NT2/D1 (cell line): ENCODE measurements at places on chromosomes 6 and 20.

DNA sequence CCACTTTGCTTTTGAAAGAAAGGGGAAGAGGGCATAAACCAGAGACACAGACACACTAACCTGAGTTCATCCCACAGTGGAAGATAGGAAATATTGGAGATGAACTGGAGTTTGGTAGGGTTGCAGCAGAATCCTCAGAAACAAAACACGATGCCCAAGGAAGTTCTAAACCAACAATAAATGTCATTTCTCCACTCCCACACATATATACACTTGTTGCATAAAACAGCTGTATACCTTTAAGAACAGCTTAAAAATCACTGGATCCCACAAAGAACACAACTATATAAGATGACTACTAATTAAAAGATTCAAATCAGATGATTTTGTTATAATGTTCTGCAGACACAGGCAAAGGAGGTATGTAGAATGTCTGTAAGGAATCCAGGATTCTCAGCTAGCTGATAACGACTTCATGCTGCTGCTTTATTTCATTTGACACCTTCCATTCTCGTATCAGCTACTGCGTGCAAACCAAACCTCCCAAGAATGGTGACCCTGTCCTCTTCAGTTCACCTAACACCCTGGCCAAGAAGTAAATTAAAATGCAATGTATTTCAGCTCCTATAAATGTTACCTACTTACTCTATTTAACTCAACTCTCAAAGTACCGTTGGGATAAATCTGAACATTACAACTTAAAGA, 14.3 kb downstream of the KIF13A start:
- DNase-seq, result no peak

DNA sequence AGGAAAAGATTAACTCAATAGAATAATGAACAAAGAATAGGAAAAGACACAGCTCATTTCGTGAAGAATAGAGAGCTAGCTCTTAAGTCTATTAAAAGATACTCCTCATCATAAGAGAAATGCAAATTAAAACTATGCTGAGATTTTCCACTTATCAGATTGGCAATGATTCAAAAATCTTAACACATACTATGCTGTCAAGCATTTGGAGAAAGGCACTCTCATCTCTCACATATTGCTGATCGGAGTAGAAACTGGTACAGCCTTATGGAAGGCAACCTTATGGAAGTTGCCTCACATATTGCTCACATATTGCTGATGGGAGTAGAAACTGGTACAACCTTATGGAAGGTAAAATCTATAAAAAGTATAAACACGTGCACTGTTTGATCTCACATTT, 21.4 kb upstream of the PLAGL1 start:
- no peak for DNase-seq

DNA sequence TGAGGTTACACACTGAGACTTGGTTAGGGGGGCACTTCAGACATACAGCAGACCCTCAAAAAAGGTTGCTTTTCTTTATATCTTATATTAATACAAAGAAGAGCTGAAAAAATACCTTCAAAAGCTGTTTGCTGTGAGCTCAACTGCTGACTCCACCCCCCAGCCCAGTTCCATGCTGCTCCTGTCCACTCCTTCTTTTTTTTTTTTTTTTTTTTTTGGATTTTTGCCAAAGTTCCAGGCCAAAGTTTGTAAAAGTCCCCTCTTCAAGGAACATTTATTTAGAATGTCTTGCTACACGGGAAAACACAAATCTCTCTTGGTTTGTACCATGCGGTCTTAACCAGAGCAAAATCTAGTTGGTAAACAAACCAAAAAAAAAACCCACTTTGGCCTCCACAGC, 85.3 kb upstream of the AKAP12 start:
- no peak for DNase-seq

DNA sequence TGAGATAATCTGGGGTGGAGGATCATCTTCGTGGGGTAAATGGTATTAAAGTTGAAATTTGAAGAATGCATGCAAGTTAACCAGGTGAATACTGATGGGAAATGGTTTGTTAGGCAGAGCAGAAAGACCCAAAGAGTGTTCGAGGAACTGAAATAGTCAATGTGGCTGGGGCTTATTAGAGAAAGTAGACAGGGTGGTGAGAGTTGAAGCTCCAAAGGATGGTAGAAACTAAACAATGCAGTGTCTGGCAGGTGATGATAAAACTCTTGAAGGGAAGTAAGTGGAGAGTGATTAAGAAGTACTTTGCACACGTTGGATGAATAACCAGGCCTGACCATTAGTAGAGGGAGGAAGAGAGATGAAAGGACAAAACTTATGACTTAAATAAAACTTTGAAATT, 39.8 kb upstream of the CENPW start:
- no peak for DNase-seq

- no peak for DNase-seq
Measured at GRCh38 chr6:145483191-145483996, 251.9 kb downstream of the EPM2A start.

GRCh38 chr6:73248192-73248903, 14.6 kb downstream of the KHDC1 start:
- no peak for DNase-seq

DNA sequence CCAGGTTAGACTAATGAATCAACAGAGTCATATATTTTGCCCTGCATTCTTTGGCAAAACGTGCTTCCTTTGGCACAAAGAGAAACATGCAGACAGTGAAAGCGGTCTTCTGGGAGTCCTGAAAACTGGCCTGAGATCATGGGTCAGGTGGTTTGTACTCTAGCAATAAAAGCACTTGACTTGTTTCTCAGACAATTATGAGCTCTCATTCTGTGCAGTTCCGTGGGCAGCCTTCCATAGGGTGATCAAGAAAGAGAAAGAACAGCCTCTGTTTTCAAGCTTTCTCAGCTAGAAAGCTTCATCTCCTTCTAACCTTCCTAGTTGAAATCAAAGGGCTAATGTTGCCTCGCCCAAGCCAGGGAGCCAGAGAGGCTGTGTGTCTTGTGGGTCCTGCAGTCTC, 62.7 kb upstream of the ISM1 start:
- DNase-seq, result no peak

- no peak for DNase-seq
Measured at GRCh38 chr6:118667988-118668387, 16.6 kb upstream of the CEP85L start.

GRCh38 chr6:118263921-118264486, 284.1 kb upstream of the PLN start:
- peak; percentile 28 for DNase-seq

GRCh38 chr6:105015482-105015881, 58.6 kb downstream of the LIN28B start:
- no peak for DNase-seq

- DNase-seq, result no peak
Measured at GRCh38 chr6:73858376-73858775, 162.4 kb downstream of the CD109 start.

DNA sequence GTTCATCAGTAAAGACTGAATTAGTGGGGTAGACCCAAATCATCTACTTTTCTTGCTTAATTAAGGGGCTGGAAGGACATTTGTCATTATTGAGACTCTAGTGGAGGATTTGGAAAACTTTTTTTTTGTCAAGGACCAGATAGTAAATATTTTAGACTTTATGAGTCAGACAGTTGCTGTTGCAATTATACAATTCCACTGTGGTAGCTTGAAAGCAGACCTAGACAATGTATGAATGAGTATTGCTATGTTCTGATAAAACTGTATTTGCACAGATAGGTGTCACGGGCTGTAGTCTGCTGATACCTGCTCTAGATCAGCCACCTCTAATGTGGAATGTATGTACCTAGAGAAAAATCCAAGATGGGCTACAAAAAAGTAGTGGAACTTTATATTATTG, 175.0 kb downstream of the CARMIL1 start:
- no peak for DNase-seq

- DNase-seq, result no peak
Measured at GRCh38 chr20:2578475-2579192, 42.3 kb downstream of the TMC2 start.

DNA sequence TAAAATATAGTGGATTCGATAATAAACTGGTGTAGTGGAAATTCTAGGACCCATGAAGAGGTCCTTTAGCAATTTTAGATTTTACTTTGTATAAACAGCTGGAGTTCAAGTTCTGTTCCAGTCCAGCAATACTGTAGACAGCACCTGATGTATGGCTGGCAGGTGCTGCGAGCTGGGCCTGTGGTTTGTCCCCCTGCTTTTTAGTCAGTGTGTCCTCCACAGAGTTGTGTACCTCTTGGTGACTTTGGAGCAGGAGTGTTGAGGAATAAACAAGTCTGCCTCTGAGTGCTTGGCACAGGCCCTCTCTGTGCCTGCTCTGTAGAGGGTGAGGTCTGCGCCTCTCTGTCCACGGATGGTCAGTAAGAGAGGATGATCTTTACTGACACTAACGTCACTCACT, 13.8 kb downstream of the STX16 start:
- no peak for DNase-seq

GRCh38 chr6:56160489-56160888, 86.9 kb downstream of the COL21A1 start:
- DNase-seq, result no peak

GRCh38 chr6:159470397-159470796, 222.6 kb downstream of the SOD2 start:
- no peak for DNase-seq

GRCh38 chr6:163708466-163708865, 293.9 kb downstream of the QKI start:
- DNase-seq, result no peak

GRCh38 chr6:137623293-137623692, 129.1 kb upstream of the OLIG3 start:
- DNase-seq, result no peak

GRCh38 chr6:150201772-150202329, 59.0 kb downstream of the PPP1R14C start:
- no peak for DNase-seq

DNA sequence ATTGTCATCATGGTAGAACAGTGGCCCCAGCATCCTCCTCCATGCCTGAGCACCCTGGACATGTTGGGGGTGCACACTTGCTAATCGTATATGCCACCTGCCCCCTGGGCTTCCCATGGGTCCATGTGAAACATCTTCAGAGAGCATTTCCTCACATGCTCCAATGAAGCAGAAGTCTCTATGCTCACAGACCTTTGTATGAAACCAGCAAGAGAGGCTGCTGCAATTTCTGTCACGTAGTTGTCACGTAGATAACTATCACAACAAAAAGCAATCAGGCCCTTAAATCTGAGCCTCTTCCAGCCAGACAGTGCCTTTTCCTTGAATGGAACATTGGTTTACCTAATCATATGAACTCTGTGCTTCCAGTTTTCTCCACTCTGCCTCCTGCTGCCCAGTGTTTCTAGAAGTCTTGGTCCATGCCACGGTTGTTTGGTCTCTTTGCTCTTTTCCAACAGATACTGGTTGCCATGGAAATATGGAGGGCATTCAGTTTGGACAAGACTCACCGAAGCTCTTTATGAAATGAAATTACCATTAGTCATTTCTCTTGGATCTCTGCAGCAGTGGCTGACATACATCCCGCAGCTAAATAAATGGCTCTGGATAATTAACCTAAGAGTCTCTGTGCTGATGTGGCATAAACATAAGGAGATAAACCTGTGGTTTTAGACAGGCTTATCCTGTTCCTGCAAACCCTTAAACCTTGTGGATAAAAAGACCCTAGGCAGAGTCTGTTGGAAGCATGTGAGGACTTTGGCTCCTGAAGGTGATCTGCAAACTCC, 172.8 kb upstream of the SYNDIG1 start:
- no peak for DNase-seq

GRCh38 chr6:108501559-108501958, 59.2 kb upstream of the FOXO3 start:
- DNase-seq, result no peak

- DNase-seq, result no peak
Measured at GRCh38 chr20:58389324-58389967, 417 bp downstream of the VAPB start.

GRCh38 chr6:138222901-138223546, 4.7 kb upstream of the PBOV1 start:
- DNase-seq, result no peak

- DNase-seq, result no peak
Measured at GRCh38 chr6:167855825-167856425, 29.2 kb downstream of the AFDN start.

- DNase-seq, result no peak
Measured at GRCh38 chr6:35224720-35225119, 11.0 kb downstream of the SCUBE3 start.

GRCh38 chr20:39117491-39117890, 155.3 kb downstream of the DHX35 start:
- no peak for DNase-seq
